ENCODE measurements at places on chromosomes 16 and 17. TPM values are rescaled to one million over a fixed set of nuclear protein-coding genes. Genes with fewer than 3 reads are reported as not detected.

- no peaks in the 10 kb centered on the region for H3K27me3 ChIP-seq
- H3K4me3 ChIP-seq = no peak overlapping the region
- no peaks in the 10 kb centered on the region for H3K36me3 ChIP-seq
- H3K4me1 ChIP-seq = no peaks in the 10 kb centered on the region
- H3K27ac ChIP-seq = no peak overlapping the region
These were observed 113.9 kb downstream of the UTP18 start for GRCh38 chr17:51374209-51374608.

DNA sequence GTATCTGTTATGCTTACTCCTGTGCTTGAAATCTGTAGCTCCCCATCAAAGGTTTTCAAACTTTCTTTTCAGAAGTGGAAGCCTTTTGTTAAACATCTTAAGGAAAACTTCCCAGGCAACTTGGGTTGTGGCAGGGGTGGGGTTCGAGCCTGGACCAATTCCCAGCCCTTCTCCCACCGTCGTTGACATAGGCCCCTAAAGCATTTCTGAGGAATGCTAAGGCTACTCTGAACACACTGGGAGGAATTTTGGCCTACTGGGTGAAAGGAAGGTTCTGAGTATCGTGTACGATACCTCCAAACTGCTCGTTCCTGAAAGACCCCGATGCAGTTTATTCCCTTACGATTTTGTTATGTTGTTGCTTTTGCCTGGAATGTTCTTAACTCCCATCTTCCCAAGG, 56.1 kb upstream of the PMFBP1 start:
- H3K27me3 ChIP-seq = no peaks in the 10 kb centered on the region
- no peak overlapping the region for H3K27ac ChIP-seq
- DNase-seq = no peak
- H3K36me3 ChIP-seq = no peaks in the 10 kb centered on the region
- H3K4me1 ChIP-seq = no peaks in the 10 kb centered on the region

DNA sequence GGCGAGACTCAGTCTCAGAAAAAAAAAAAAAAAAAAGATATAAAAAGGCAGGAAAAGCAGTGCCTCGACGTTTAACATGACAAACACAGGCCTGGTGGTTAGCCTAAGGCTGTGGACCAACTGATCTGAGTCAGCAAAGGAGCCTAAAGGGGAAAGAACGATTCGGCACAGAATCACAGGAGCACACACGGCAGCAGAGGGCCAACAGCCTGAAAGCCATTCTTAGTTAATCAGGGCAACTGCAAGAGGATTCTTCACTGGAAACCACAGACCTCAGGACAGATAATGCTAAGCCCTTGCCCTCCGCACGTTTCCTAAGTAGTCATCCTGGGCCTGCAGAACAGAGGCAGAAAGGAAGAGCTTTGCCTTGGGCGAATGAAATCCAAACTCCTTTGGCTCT, 14.7 kb downstream of the TMEM11 start:
- H3K27ac ChIP-seq = no peak overlapping the region
- peaks cover 4% of the 10 kb centered on the region for H3K36me3 ChIP-seq
- no peak overlapping the region for H3K4me3 ChIP-seq
- H3K27me3 ChIP-seq = no peaks in the 10 kb centered on the region
- DNase-seq = no peak

The SLC16A3 gene
- 70.7 TPM for polyA plus RNA-seq

- no peak for DNase-seq
- no peaks in the 10 kb centered on the region for H3K36me3 ChIP-seq
- H3K27me3 ChIP-seq = no peaks in the 10 kb centered on the region
- no peaks in the 10 kb centered on the region for H3K4me1 ChIP-seq
These were observed 6.6 kb downstream of the DEF8 start for GRCh38 chr16:89955001-89955685.

The KRTAP9-8 gene
- not detected for polyA plus RNA-seq

DNA sequence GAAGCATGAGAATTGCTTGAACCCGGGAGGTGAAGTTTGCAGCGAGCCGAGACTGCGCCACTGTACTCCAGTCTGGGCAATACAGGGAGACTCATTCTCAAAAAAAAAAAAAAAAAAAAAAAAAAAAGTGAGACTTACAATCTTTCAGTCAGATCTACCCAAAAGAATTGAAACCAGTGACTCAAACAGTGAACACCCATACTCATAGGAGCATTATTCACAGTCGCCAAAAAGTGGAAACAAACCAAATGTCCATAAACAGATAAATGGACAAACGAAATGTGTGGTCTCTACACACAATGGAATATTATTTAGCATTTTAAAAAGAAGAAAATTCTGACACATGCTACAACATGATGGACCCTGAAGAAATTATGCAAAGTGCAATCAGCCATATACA, 9.1 kb upstream of the SCNN1B start:
- H3K27ac ChIP-seq = no peak overlapping the region
- H3K4me3 ChIP-seq = no peak overlapping the region
- H3K4me1 ChIP-seq = no peaks in the 10 kb centered on the region

DNA sequence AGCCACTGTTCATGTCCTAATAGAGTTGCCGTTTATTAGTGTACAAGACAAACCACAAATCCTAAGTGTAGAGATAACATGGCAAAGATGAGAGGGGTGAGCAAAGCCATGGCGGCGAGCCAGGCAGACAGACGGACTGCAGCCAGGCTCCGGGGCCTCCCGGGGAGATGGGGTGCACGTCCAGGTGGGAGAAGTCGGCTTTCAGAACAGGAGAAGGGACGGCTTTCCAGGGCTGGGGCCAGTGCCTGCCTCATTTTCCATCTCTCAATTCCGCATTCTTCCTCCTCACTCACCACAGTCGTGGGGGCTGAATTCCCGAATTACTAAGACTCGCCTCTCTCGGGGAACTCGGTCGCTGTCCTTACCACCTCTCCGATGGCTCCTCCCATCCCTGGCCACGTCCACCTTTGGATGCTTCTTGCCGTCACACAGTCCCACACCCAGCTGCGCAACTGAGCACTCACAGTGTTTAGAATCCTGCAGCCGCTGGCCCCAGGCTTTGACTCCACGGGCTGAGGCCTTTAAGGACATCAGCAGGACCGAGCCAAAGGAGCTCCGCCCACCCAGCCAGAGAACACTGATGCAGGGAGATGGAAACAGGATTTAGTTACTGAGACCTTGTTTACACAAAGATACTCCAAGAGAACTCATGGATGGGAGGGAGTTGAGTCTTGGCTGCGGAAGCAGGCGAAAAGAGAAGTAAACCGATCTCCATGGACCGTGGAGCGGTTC, 59.7 kb downstream of the RNF112 start:
- no peaks in the 10 kb centered on the region for H3K27me3 ChIP-seq
- no peak for DNase-seq
- H3K27ac ChIP-seq = no peak overlapping the region
- no peaks in the 10 kb centered on the region for H3K36me3 ChIP-seq
- H3K4me3 ChIP-seq = no peak overlapping the region
- H3K4me1 ChIP-seq = no peaks in the 10 kb centered on the region

The SLC38A8 gene
- 0.08 TPM for polyA plus RNA-seq
